Astrocyte of the hippocampus (primary cell): ENCODE measurements at places on chromosomes 6 and 20.

DNA sequence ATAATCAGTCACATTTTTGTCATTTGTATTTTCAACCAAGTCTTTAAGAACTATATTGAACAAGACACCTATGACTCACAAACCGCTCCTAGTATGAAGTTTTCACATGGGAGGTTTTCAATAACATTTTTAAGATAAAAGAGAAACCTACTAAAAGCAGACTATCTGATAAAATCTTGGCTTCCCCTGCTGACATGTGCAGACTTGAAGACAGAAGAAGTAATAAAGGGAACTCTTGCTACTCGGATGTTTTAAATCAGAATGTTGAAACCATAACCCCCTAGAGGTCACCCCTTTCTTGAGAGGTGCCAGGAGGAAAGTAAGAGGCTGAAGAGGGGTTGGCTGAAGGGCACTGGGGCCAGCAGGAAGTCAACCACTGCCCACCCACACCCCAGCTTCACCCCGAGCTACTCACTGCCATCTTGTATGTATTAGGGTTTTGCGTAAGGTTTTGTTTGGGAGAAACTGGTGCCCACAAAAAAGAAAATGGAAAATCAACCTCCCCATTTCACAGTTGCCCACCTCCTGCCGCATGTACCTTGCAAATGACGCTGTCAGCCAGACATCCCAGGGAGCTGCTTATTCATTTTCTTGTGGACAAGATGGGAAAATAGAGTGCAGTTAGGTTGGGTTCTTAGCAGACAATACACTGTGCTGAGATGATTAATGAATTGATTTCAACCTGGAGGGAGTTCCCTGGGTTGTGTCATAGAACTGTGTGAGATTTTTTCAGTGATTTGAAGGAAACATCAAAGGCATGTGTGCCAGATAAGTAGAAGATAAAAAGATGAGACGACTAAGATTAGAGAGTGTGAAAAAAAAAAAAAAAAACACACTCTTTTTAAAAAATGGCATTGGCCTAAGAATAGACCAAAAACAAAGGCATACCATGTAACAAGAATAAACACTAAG lies 83.2 kb upstream of the TAB2 start:
- DNase-seq, result peak; percentile 55

DNA sequence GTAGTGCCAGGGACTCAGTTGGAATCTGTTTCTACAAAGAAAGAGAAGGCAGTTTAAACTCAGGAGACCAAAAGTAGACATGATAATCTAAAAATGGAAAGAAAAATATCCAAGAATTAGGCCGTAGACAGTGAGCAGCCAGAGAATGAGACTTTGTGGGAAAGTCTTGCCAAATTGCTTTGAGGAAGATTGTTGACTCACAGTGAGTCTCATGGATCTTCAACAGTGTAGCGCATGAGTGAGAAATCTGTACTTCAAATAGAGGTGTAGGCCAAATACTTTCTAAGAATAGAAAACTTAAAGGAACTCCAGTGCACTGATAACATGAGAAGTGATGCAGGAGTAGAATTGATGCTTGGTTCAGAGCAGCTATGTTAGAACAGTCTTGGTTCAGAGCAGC lies 284.5 kb downstream of the HTR1B start:
- DNase-seq, result peak; percentile 13

- peak; percentile 71 for DNase-seq
Observed at GRCh38 chr6:110534731-110535492, 58.5 kb upstream of the SLC22A16 start.

DNA sequence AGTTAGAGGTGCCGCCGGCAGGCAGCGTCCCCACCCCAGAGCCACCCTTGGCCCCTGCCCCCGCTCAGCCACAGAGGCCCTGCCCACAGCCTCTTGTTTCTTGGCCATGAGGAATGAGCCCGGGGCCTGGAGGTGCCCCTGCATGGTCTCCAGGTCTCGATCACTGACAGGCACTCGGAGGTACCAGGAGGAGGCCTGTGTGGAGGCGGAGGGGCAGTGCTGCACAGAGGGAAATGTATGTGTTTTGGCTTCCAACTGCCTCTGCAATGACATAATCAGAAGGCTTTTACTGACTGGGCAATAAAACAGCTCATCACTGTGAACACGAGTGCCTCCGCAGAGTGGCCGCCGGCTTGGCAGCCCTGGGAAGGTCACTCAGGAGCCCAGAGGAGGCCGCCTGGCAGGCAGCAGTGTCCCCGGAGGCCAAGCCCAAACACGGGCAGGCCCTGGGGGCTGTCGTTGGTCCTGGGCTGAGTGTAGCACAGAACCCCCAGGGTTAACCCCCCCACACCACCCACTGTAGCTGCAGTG lies 61.1 kb upstream of the GATA5 start:
- DNase-seq, result no peak

DNA sequence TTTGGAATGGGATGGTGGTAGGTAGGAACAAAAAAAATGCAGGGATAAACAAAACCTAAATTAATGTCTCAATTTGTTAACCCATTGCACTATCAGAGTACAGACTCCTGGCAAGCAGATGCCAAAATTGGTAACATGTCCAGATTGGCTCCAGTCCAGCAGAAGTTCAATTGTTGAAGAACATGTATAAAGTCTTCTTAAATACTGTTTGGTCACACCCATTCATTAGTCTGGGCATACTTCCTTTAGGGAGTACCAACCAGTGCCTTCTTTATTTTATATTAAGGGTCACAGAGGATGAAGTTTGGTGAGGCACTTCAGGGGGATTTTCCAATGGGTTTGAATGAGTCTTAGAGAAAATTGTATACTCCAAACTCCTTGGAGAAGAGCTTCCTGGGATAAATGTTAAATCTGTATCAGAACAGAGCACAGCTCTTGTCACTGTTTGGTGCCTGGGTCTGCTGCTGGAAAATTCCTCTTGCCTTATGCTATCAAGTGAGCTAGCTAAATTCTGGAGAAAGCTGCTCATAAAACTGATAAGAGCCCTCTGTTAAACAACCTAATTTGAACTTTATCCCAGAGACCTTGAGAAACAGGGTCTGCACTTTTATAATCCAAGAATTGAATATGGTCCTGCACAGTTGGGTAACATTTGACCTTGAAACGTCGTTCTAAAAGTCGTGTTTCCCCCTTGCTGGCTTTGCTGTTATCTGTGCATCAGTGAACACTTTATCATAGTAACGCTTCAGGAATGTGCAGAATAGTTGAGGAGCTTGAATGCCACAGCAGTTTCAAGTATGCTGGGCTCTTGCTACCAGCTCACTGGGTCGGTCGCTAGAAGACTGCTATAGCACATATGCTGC lies 334.1 kb upstream of the CITED2 start:
- DNase-seq, result peak; percentile 92

GRCh38 chr6:81894306-81894705 lies 141.8 kb upstream of the TENT5A start:
- no peak for DNase-seq

DNA sequence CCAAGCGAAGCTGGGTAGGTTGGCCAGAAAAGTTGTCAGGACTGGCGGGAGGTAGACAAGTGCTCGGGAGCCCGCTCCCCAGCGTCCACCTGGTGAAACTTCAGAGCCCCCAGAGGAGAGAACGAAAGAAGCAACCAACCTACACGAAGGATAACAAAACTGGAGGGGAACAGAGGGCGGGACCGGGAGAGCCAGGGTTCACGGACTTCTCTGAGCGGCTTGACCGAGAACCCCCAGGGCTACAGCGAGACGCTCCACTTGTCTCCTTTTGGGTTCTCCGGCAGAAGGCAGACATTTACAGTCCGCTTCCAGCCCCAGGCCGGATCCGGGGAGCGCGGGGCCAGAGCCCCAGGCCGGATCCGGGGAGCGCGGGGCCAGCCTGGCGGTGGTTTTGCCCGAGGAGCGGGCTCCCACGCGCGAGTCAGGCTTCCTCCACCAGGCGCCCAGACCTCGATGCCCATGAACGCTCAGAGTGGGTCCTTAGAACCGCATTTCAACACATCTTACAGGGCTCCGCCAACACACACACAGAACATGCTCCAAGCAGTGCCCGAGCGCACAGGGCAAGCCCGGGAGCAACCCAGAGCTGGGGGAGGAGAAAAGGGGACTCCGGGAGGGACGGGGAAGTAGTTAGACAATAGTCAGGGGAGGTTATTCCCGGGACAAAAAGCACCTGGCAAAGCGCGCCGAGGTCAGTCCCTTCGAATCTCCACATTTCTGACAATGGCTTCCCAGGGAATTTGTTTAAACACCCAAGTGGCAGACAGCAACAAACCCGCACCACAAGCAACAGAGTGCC lies 1.1 kb downstream of the PTPRK start:
- DNase-seq, result peak; percentile 79

DNA sequence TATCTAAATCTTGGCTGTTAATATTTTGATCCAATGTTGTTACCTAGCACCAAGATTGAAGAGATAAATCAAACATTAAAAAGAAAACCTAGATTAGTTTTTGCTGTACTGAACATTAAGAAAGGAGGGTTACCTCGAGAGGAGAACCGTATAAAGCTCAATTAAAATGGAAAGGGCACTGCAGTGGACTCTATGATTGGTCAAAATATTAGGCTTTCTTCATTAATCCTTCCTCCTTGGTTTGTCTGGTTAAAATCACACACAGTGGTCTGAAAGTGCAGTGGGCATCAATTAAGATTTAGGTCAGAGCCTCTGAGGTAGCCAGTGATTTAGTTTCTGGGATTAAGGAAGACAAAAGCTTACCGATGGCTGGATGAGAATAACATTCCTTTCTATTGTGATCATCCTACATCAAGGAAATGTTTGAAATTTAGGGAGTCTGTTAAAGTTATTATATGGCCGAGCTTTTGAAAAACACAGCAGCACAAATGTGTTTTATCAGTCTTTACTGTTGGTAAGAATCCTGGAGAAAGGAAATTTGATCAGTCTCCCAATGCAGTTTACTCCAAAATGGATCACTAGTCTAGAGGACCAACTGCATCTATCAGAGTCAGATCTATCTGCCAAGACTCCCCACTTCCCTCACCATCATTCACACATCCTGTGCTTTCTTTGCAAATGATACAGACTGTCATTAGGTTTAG lies 134.6 kb upstream of the NEDD9 start:
- peak; percentile 45 for DNase-seq

DNA sequence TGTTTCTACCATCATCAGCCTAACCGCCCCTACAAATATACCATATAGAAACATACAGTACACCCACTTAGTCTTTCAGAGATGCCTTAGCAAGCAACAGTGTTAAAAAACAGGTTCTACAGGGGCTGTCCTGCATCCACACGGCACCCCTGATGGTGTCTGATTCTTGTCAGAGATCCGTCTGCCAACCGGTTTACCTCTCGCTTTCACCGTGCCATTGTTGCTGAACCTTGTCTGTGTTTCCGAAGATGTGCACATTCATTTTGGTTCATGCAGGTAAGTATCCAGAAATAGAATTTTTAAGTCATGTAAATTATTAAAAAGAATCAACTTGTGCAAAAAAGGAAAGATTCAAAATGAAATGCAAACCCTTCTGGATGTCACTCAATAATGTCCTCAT lies 52.9 kb downstream of the EPHA7 start:
- DNase-seq, result no peak
